ENCODE measurements at places on chromosomes 3 and 15.

- DNase-seq, result no peak
Measured at GRCh38 chr15:67955252-67955651, 98.9 kb upstream of the PIAS1 start.

- DNase-seq, result no peak
Measured at GRCh38 chr15:77122576-77122975, 51.7 kb upstream of the TSPAN3 start.

DNA sequence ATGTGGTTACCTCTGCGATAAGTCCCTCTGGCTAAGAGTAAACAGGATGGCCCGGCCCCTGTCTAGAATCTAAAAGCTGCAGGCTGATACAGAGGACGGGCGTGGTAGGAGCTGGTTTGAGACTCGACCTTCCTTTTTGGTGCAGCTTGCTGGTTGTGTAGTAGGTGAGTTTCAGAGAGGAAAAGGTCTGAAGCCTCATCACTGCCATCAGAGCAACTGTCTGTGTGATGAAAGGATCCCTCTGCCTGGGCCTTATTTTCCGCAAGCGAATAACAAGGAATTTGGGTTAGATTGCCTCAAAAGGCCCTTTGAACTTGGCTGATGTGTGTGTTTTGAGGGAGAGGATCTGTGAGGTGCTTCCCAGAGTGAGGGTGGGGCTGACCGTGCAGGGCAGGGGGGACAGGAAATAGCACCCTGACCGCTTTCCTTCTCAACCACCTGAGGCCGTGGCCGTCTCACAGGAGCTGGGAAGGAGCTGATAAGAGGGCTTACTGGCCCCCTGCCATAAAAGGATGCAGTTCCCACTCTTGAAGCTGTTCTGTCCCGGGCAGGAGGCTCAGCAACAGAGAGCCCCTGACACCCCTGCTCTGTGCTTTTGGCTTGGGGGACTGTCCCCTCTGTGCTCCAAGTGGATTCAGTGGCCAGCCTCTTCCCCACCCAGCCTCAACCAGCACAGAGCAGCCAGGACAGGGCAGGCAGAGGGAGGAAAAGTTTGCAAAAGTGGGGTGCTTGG is 45.6 kb upstream of the TFRC start:
- DNase-seq, result no peak

- no peak for DNase-seq
Measured at GRCh38 chr15:27361438-27361837, 390.5 kb downstream of the GABRG3 start.

DNA sequence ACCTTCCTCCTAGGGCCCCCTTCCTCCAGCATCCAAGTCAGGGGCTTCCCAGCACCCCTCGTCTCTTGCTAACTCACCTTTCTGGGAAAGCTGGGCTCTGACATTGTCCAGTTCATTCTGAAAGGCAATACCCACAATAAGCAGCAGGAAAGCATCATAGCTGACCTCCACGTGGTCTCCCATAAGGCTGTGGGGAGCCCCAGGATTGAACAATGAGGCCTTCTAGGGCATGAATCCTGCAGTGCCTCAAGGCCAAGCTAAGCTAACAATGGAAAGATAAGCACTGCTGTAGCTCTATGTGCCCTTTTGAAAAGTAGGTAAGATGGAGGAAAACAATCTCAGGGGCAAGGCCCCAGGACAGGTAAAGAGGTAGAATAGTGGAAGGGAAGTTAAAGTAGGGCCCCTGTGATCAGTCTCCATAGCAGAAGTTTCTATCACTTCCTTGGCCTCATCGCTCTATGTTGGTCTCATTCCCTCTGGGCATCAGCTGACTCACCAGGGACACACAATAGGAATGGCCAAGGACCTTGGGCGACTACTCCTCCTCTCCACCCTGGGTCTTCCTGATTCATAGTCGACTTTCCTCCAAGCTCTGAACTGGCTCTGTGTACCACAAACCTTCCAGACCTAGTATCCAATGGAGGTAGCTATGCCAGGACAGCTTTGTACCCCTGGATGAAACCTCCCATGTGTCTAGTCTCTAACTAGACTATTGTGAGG is 11.7 kb downstream of the TRAIP start:
- DNase-seq, result no peak

GRCh38 chr3:100352296-100353231 is 18.0 kb downstream of the NIT2 start:
- no peak for DNase-seq

DNA sequence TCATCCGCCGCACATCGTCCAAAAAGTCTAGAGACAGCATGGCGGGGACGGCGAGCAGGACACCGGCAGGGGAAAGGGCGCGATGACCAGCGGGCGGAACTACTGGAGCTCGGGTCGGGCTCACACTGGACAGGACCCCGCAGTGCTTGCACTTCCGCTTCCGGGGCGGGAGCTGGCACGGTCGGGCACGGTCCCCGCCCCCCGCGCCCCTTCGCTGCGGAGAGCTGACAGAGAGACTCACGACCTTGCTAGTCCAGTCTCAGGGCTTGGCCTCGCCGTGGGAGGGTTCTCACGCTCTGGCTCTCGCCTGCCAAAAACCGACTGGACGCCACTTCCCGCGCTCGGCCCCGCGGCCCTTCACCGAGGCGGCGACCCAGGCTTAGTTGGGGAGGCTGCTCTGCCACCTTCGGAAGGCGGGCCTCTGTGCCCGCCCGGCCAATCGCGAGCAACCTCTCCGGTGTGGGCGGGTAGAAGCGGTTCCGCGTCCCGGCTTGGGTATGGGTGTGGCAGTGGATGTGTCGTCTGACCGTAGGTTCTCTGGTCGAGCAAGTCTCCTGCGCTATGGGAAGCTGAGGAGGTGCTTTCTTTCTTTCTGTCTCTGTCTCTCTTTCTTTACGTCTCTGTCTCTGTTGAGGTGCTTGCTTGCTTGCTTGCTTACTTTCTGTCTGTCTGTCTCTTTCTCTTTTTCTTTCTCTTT is at the start of gene SEC11A:
SEC11A (minus strand) TSS at position 104 of the 697 bp plus-strand sequence; CDS start at position 40, 64 bp downstream.
- peak; percentile 86 for DNase-seq

DNA sequence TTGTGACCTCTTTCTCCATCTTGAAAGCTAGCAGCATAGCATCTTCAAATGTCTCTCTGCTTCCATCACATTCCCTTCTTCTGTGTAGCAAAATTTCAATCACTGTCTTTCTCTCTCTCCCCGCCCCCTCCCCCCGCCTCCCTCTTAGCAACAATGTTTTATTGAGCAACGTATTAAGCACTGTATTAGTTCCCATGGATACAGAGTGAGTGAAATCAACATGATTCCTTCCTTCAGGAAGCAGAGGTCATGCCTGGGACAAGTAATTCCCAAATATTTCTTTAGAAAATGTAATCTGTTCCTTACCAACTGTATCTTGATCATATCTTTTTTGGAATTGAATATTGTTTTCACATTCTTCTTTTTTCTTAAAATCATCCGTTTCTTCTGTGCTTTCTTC is 373.7 kb upstream of the NECTIN3 start:
- no peak for DNase-seq

DNA sequence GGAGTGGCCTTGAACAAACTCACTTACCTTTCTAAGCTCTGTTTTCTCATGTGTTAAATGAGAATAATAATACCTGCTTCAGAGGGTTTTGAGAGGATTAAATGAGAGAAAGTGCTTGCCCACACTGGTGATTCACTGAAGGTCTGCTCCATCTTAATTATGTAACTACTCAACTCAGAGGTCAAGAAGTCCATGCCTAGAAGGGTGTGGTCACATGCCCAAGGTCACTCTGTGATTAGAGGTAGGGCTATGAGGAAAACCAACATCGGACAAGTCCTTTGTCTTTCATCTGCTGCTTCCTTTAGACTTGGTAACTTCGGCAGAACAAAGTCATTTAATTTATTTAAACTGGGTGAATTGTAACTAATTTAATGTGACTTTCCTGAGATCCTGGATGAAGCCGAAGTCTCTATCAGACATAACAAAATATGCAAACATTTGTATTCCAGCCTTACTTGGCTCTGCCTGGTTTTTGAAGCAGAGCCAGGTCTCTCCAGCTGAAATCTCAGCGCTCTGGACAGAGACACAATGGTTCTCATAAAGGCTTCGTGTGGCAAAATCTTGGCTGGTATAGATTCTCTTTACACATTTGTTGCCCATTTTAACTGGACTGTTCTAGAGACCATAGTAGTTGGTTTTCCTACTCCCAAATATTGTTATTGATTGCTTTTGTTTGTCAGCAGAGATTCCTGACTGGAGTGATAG is 3.0 kb downstream of the CHRNA7 start:
- DNase-seq, result no peak

GRCh38 chr3:44323341-44323955 is 15.1 kb upstream of the TCAIM start:
- peak; percentile 13 for DNase-seq

DNA sequence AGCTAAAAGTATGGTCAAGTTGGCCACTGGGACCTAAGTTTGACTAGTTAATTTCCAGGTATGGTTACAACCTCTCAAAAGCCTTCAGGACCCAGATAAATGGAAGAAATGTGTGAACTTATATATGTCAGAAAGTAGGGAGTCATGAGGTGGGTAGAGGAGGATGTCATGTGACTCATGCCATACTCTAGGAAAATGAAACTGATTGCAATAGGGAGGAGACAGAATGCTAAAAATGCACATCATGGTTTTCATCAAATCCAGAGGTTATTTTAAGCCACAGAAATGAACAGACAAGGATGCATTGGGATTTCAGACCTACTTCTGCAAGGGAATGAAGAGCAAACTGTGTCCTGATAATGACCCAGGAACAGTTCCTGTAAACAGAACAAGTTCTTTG is 310.0 kb downstream of the EDEM1 start:
- DNase-seq, result no peak

- DNase-seq, result peak; percentile 4
Measured at GRCh38 chr3:22450786-22451400, 699.9 kb upstream of the ZNF385D start.

DNA sequence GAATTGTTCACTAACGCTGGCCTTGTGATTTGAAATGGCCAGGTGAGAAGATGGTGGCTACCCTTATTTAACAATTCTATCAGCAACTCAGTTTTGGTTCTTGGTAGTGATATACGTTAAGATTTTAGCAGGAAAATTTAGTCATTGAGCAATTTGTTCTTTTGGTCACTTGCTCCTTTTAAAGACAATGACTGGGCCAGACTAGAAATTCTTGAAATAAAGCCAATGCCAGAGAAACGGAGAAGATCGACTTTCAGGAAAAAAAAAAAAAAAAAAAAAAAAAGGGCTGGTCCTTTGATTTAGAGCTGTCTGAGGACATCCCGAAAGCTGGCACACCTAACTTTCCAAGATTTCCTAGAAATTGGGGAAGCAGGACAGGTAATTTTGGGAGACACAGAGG is 178.5 kb downstream of the FNDC3B start:
- no peak for DNase-seq

GRCh38 chr15:67399925-67400324 is 121.0 kb upstream of the C15orf61 start:
- DNase-seq, result no peak

- no peak for DNase-seq
Measured at GRCh38 chr3:48157950-48158376, 30.3 kb downstream of the CDC25A start.

DNA sequence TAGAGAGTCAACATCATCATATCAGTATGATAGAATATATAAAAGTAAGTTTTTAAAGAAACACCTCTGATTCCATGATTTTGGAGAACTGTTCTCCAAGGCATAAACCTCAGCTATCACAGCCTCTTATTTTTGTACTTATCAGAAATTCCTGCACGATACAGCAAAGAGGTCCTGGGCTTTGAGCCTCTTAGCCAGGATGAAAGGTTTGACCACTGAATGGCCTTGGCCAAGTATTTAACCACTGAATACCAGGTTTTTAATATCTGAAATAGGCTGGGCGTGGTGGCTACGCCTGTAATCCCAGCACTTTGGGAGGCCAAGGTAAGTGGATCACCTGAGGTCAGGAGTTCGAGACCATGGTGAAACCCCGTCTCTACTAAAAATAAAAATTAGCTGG is 1.9 kb upstream of the FAM174B start:
- no peak for DNase-seq

- no peak for DNase-seq
Measured at GRCh38 chr15:74584779-74585178, 30.9 kb upstream of the CLK3 start.

- DNase-seq, result no peak
Measured at GRCh38 chr3:9108876-9109567, 140.4 kb downstream of the SRGAP3 start.

- no peak for DNase-seq
Measured at GRCh38 chr3:121752261-121752660, 2.7 kb upstream of the GOLGB1 start.

GRCh38 chr3:16498130-16498890 is 15.2 kb downstream of the RFTN1 start:
- no peak for DNase-seq

DNA sequence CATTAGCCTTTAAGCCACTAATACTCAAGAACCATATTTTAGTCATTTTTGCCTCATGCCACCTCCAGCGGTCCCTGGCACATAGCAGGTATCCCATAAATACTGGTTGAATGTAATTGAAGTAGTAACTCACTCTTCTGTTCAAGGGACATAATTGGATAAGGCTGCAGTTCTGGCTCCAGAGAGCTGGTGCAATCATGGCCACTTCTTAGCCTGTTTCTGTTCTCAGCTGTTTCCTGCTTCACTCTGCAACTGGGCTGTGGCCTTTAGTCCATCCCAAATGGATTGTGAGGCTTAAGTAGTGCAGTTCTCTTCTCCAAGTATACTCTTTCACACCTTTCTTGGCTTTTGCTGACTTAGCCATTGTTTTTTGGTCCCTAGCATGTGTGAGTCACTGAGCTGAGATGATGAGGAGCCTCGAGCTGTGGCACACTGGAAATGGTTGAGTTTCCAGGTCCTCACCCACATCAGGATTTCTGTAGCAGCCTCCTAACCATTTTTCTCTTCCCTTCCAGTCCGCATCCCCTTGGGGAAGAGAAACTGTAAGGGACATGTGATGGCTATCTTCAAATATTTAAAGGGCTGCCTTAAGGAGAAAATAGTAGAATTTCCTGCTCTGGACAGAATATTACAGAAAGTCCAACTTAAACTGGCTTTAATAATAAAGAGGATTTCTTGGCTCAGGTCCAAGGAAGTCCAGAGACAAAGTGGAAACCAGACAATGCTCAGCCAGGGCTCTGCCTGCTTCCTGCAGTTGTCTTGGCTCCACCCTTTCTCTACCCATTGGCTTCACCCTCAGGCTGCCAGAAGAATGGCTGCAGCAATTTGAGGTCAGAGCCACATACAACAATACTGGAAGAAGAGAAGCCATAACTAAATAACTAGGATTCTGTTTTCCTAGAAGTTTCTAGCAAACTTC is 305.4 kb upstream of the ROPN1 start:
- DNase-seq, result no peak

DNA sequence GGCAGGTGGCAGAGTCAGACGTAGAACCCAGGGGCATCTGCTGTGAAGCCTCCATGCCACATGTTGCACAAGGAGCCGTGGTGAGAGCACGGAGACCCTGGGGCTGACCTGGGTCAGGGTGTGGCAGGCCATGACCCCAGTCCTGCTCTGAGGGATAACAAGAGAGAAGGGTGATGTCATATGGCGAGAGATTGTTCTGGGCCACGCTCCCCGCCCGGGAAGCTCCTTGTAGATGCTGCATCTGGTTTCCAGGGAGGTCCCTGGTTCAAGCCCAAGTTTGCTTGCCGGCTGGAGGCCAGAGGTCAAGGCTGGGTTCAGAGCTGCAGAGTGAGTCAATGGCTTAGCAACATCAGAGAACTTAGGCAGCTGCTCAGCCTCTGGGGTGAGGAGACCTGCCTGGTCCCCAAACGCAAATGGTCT is 17.3 kb downstream of the FGD5 start:
- DNase-seq, result no peak

GRCh38 chr3:64410226-64410625 is 185.0 kb upstream of the PRICKLE2 start:
- DNase-seq, result no peak
